ENCODE measurements at places on chromosomes 7 and 10.

DNA sequence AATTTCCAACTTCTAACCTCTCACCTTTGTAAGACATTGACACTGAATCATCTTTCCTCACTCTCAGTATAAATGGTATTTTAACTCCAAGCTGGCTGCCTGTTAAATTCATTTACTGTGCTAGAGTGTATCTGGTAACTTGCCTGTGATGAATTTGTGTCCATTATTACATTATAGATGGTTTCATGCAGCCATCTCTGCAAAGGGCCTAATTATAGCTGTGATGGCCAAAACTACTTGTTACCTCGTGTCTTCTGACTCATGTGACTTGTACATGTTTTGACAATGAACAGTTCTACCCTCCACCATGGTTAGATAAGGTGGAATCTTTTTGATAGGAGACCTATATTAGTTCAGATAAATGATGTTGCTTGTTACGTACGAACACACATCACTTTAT is 392.0 kb downstream of the PAXIP1 start:
- no peak for DNase-seq

DNA sequence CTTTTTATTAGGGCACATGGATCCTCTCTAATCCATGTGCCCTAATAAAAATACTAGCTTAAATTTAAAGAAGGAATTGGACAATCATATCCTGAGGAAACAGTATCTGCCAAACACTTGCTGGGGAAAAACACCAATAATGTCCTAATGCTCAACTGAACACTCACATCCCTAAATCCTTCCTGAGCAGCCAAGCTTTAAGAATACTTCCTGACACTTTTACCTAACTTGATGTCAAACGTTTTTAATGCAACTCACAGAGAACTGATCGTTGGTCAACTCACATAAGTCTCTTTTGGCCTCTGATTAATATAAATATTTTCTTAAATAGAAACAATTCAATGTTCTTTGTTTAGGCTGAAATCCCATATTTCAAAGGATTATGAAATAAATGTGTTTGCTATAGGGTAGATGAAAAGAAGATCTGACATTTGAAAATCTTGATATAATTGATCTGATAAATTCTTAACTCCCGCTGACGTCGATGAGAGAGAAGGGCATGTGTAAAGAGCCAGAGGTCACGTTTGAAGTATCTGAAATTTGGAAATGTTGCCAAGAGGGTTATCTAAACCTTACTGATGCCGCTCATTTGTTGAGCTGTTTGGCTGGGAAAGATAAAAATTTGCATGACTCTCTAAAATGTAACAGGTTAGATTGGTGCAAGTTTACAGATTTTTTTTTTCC is 122.8 kb upstream of the RHOBTB1 start:
- no peak for DNase-seq

GRCh38 chr10:30594077-30594476 is 35.5 kb downstream of the LYZL2 start:
- no peak for DNase-seq

GRCh38 chr7:26381476-26382353 is 90.1 kb downstream of the SNX10 start:
- DNase-seq = no peak

- DNase-seq = no peak
Observed at GRCh38 chr7:117895276-117895675, 22.0 kb upstream of the CTTNBP2 start.

DNA sequence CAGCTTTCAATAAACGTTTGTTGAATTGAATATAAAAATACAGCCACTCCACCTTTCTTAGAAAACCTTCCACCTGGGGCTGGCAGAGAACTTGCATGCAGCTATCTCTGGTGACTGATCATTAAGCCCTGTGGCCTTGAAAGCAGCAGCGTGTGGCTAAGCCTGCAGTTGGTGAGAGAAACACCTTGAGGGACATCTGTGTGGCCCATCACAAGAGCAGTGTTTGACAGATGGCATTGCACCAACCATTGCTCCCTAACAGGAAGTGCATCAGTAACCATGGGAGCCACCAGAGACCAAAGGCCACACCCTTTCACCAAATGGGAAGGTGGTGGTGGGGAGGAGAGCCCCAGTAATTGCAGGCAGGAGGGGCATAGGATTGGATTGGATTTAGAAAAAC is 22.4 kb downstream of the RHOBTB1 start:
- no peak for DNase-seq

- DNase-seq = no peak
Observed at GRCh38 chr7:131687296-131687695, 130.9 kb upstream of the PODXL start.

DNA sequence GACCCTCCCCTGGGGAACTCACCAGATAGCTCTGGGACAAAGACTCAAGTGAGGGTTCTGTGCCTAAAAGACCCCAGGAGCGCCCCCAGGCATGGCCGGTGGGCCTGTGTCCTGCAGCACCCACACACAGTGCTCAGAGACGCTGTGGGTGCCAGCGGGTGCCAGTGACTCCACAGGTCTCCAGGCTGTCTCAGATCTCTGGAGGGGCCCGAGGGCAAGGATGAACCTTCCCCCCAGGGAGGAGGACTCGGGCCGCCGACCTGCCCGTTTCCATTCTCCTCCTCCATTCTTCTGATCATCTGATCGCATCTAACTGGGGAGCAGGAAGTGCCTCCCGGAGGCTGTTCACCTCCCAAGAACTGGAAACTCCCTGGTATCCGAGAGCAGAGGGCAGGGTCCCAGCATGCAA is 980 bp downstream of the ADAM8 start:
- no peak for DNase-seq

DNA sequence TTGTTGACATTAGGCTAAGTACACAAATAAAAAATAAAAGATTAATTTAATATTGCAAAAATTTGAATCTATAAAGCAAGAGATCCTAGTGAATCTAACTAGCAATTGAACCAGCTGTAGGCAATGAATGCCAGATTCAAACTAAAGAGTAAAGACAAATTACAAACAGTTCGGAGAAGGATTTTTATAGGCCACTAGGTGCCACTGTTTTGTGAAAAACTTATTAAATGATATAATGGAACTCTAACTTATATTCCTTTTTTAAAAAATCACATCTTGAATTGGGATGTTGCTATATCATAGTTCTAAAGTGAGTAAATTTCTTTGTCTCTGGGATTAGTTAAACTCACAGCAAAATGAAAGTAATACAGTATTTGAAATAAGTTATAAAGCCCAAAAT is 39.1 kb upstream of the GNAI1 start:
- DNase-seq = no peak

- no peak for DNase-seq
Observed at GRCh38 chr7:84800846-84801245, 386.0 kb downstream of the SEMA3D start.

- DNase-seq = no peak
Observed at GRCh38 chr7:41994746-41995110, 242.3 kb downstream of the GLI3 start.

DNA sequence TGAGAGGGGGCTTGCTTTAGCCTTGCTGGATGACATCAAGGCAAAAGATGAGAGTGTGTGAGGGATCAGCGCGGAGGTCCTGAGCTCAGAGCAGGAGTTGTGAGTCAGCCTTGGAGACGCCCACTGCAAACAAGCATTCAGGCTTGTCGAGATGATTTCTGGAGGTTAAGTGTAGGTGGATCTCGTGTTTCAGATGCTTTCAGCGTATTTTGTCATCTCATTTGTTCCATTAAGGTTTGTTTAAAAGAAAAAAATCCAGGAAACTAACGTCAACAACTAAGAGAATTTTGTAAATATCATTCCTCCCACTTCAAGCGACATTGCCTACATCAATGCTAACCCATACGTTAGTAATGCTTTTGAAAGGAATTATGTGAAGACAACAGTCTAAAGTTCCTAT is 715.4 kb upstream of the NRP1 start:
- no peak for DNase-seq

DNA sequence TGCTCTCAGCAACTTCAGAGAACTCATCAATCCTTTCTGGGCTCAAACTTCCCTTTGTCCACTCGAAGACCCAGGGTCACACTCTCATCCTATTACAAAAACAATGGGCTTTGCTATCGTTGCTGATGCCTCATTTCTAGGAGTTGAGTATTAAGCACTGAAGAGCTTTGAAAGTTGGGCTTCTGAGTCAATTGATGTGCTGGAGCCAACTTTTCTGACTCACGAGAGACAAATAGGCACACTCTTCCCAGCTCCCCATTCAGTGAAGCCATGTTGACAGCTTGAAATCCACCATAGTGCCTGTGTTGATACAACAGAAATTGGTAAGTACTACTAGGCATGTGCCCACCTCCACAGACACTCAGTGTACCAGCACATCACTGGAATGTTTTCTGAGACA is 97.5 kb upstream of the PRSS58 start:
- no peak for DNase-seq

GRCh38 chr7:16986755-16987154 is 105.0 kb upstream of the AGR3 start:
- no peak for DNase-seq

DNA sequence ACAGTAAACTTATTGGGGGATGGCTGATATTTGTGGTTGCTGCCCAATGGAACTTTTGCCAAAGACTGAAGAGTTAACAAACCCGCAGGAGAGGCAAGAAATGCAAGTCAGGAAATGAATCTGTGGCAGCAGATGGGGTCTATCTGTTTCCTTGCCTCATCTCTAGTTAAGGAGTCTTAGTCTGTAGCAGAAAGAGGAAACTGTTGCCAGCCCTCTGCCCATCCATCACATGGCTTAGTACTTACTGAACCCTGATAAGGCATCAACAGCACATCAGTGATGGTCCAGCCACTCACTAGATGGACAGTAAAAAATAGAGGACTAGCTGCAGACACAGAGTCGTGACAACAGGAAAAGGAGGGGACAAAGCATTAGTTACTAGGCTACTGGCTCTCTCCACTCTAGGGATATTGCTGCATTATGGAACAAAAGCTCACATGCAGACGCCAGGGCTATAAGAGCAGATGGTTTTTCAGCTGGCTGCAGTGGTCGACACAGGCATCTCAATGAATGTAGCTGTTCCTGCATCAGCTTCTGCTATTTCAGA is 614.7 kb downstream of the PARD3 start:
- no peak for DNase-seq

- DNase-seq = no peak
Observed at GRCh38 chr7:134024739-134025138, 102.4 kb upstream of the LRGUK start.

DNA sequence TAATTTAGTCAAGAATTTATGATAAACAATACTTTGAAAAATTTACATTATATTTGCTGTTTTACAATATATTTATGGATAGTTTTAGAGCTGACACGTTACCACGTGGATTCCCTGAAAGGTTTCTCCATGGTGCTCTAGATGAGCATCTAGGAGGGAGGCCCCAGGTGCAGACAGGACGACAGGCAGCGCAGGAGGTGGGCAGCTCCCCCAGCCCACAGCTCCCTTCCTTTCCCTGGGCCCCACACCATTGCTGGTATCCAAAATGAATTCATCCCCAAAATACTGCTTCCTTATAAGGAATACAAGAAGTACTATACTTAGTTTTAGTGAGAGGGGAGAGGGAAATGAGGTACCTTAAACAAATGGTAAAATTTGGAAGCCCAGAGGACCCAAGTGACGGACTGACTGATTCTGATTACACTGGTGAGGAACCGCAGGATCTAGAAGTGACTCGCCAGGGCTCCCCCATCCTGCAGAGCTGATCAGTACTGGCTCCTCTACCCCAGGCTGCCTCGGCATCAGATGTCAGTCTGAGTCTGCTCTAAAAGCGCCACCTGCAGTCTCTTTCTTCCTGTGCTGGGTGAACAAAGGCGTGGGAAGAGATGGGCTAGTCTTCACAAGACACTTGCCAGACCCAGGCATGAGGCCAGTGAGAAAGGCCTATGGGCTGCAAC is 89.2 kb downstream of the DLG5 start:
- no peak for DNase-seq

GRCh38 chr10:78179886-78180705 is 146.4 kb downstream of the RPS24 start:
- DNase-seq = no peak

DNA sequence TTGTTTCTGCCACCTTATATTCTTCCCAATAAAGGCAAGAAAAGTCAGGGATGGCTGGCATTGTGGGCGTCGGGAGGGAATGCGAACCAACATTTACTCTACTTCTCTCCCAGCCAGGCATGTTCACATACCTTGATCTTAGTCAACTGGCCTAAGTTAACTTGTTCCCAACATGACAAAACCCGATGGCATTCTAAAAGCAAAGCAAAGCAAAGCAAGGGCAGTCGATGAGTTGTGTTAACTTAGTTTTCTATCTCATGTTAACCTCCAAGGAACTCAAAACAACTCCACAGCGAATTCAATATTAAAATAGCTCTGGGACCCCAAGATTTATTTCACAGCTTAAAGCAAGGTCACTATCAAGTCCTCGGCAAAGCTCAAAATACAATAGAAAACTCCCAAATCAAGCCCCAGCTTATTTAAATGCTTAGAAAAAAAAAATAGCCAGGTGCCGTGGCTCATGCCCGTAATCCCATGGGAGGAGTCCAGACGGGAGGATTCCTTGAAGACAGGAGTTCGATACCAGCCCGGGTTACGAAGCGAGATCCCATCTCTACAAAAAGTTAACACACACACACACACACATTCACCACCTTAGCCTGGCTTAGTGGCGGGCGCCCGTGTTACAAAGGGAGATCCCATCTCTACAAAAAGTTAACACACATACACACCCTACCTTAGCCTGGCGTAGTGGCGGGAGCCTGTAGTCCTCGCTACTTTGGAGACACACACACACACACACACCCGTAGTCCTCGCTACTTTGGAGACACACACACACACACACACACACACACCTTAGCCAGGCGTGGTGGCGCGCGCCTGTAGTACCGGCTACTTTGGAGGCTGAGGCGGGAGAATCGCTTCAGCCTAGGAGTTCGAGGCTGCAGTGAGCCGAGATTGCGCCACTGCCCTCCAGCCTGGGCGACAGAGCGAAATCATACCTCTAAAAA is 901 bp upstream of the CCNY start:
- peak; percentile 50 for DNase-seq

DNA sequence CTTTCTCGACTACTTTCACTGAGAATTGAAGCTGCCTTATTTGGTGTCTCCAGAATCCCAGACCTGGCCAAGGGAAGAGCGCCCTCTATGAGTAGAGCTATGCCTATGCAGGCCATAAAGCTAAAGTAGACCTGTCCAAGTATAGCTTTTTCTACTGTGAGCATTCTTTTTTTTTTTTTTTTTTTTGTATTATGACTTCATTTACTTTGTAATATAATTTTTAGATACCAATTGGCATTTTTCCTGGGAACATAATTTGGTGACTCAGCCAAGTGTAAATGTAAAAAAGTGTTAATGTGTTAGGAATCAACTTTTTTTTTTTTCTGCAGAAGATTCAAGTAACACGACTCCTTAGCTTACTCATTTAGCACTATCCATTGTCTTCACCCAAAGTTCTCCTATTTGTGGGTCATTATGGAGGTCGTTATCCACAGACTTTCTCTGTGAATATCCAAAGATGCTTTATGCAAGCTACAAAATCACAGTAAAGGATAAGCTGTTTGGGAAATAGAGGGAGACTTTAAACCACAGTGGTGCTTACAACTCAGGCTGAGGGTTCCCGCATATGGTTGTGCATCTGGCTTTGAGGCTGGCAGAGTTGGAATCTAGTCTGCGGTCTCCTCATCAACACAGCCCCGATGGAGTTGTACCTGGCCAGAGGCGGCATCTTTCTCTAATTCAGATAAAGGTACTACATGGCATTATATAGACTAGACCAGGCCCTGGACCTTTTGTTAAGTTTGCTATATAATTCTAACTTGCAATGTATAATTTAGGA is 1040.2 kb upstream of the SORCS1 start:
- no peak for DNase-seq

GRCh38 chr7:152602962-152603361 is 73.0 kb downstream of the XRCC2 start:
- no peak for DNase-seq
